ENCODE measurements at places on chromosomes 7 and 10. TPM values are rescaled to one million over a fixed set of nuclear protein-coding genes. Genes with fewer than 3 reads are reported as not detected.

The CCL26 gene
- 17.5 TPM for polyA plus RNA-seq

The NEUROD6 gene
- polyA plus RNA-seq: not detected

The TNRC18 gene
- 2.1 TPM for polyA plus RNA-seq

The NKX1-2 gene
- 9.4 TPM for polyA plus RNA-seq

The CALCR gene
- 0.59 TPM for polyA plus RNA-seq

The GBF1 gene
- 6.5 TPM for polyA plus RNA-seq

The DMTF1 gene
- 60.4 TPM for polyA plus RNA-seq

All from GM23338 (cell line).